A549 treated with GW870086 at 1 μM for 4 hours (cell line): ENCODE measurements at places on chromosomes 11 and 22. TPM values are rescaled to one million over a fixed set of nuclear protein-coding genes. Genes with fewer than 3 reads are reported as not detected.

The TRIM48 gene
- 0.09 TPM in 1 of 5 replicates, not detected in the others for total RNA-seq

The ARHGAP42 gene
- 4.5 to 6.3 TPM (median 5.5 TPM) in 5 replicates for total RNA-seq

The MIF gene
- 566 to 943 TPM (median 912 TPM) in 5 replicates for total RNA-seq

The CCDC87 gene
- 0.21 to 0.68 TPM (median 0.53 TPM) in 5 replicates for total RNA-seq
